ENCODE measurements at places on chromosomes 3 and 15.

DNA sequence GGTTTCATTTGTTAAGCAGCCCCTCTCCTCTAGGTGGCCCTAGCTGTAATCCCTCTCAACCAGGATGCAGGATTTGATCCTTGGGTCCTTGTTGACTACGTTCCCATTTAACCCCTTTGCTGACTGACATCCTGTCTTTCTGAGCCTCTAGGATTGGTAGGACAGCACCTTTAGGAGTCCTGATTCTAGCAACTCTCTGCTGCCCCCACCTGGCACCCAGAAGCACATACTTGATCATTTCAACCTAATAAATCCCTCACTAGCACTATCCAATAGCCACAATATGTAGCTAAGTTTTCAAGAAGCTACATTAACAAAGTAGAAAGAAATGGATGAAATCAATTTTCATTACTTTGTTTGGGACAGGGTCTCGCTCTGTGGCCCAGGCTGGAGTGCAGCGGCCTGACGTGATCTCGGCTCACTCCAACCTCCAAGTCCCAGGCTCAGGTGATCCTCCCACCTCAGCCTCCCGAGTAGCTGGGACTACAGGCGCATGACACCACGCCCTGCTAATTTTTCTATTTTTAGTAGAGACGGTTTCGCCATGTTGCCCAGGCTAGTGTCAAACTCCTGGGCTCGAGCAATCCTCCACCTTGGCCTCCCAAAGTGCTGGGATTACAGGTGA lies 28.3 kb downstream of the RSL24D1 start:
- no peak for DNase-seq

DNA sequence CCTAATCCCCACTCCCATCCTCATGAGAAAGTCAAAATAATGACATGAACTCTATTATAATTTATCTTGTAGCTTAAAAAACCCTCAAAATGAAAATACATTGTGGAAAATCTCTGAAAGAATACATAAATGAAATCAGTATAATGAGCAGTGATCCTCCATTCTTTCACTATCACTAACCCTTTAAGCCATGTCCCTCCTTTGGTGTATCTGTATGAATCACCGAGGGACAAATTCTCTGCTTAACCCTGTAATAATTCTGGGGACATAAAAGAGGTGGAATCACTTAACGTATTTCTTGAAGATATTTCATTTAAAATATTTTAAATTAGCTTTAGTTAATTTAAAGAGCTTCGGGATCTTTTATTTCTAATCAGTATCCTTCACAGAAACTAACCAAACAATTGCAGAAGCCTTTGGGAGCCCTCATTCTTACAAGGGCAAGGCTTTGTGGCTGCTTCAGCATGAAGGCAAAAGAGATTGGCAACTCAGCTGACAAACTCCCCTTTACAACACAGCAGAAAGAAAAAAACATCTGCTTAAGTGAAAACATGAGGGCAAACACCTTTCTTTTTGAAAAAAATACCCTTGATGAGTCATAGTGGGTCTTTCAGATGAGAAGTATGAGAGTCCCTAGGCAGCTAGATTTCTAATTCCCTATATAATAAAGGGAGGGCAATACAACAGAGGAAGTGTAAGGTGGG lies 44.0 kb upstream of the ALCAM start:
- DNase-seq = no peak

DNA sequence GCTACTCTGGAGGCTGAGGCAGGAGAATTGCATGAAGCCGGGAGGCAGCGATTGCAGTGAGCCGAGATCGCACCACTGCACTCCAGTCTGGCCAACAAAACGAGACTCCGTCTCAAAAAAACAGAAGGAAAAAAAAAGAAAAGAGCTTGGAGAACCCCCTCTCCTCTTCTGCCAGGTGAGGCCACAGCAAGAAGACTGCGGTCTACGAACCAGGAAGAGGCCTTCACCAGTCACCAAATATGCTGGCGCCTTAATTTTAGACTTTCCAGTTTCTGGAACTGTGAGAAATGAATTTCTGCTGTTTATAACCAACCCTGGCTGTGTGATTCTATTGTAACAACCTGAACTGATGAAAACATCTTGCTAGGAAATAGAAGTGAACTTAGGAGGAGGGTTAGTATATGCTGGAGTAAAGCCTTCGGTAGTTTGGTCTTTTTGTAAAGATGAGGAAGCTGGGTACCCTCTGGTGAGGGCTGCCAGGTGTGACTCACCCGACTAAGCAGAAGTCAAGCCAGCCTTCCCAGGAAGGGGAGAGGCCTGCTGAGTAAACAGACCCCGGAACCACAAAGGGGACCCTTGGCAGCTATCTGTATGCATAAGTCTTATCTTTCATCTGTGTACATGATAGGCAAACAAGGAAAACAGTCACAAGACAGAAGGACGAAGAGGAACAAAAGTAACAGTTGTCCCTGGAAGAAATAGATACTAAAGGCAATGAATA lies 78.7 kb downstream of the KLF13 start:
- no peak for DNase-seq

- DNase-seq = no peak
Observed at GRCh38 chr3:195911946-195912270, 3.6 kb upstream of the TNK2 start.

GRCh38 chr15:45221053-45221599 lies 30.9 kb upstream of the SLC28A2 start:
- no peak for DNase-seq

DNA sequence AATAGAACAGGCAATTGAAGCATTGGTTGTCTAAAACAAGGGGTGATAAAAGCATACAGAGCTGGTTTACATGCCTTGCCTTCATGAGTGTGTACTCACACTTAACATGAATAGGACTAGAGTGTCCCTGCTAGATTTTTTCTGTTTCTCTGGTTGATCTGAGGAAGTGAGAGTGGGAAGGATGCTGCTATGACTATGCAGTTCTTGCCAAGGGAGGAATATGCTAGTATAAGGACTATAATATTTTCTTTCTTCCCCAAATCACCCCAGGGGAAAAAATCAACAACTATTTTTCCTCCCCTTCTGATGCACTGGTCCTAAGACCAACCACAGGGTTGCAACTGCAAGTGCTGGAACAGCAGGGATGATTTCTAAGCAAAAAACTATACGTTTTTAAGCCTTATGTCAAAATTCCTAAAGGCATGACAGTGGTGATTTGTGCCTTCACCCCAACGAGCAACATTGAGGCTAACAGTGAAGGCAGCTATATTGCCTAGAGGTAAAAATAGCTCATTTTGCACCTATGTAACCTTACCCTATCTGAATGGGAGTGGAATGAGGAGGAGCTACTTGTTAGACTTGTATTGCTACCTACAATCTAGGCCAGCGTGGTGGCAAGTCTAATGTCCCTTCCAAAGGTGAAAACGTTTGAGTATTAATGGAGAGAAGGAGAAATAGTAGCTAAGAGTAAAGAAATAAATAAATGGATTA lies 33.5 kb upstream of the USP8 start:
- no peak for DNase-seq

DNA sequence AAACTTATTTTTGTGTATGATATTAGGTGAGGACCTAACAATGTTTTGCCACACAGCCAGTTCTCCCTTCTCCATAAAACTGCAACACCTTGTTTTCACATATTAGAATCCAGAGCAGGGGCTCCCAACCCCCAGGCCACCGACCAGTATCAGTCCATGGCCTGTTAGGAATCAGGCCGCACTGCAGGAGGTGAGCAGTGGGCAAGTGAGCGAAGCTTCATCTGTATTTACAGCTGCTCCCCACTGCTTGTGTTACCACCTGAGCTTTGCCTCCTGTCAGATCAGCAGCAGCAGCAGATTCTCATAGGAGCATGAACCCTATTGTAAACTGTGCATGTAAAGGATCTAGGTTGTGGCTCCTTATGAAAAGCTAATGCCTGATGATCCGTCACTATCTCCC lies 185.9 kb upstream of the NSMCE3 start:
- DNase-seq = no peak

- no peak for DNase-seq
Observed at GRCh38 chr3:49489247-49489646, 19.2 kb downstream of the DAG1 start.

- DNase-seq = no peak
Observed at GRCh38 chr3:164524201-164524600, 554.1 kb downstream of the SI start.

GRCh38 chr15:98827217-98827616 lies 178.9 kb downstream of the IGF1R start:
- DNase-seq = no peak

GRCh38 chr3:100641471-100642032 lies 32.2 kb downstream of the ADGRG7 start:
- DNase-seq = no peak
